Aorta (tissue), 5 donors: ENCODE measurements at places on chromosomes 16 and 17.

DNA sequence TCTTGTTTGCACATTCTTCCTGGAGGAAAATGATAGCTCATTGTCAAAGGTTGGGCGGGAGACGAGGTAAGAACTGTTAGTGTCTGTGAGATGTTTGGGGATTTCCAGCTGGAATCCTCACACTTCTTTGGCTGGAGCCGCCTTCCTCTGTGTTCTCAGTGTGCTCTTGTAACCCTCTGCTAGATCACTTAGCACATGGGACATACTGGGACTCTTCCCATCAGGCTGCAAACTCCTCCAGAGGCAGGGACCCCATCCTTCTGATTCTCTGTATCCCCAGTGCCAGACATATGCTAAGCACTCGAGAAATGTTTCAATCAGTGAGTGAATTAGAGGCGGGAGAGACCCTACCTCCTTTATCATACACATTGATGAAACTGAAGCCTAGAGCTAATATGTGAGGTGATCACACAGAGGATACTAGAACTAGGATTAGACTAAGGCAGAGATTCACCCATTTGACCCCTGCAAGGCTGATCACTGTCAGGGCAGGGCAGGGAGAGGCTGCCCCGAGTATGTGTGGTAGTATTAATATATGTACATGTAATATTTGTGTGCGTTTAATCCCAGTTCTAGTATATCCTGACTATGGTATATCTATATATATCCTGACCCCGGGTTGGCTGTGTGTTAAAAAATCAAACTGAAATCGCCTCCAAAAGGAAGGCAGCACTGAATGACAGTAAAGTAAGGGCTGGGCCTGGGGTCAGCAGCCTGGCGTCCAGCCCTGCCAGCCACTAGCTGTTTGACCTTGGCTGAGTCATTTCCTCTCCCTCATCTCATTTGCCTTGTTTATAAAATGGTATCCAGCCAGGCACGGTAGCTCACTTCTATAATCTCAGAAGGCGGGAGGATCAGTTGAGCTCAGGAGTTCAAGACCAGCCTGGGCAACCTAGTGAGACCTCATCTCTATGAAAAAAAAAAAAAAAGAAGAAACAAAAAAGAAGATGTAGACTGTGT, 75.5 kb upstream of the TBX2 start:
- peaks cover 3% of the 10 kb centered on the region for H3K4me1 ChIP-seq
- no peak overlapping the region for H3K4me3 ChIP-seq
- no peaks in the 10 kb centered on the region for H3K27me3 ChIP-seq
- H3K27ac ChIP-seq = no peak overlapping the region
- no peaks in the 10 kb centered on the region for H3K36me3 ChIP-seq
- DNase-seq = no peak

DNA sequence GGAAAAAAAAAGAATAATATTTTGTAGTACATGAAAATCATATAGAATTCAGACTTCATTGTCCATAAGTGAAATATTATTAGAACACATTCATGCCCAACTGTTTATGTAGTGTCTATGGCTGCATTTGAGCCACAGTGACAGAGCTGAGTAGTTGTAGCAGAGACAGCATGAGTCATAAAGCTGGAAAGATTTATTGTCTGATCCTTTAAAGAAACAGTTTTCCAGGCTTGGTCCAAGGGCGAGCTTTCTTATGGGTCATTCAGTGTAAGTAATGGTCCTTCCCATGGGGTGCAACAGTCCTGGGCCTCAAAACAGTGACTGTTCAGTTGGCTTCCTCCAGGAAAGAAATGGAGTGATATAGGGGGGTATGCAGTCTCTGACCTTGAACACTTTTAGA, 260.2 kb downstream of the HS3ST4 start:
- H3K27ac ChIP-seq = no peak overlapping the region
- no peaks in the 10 kb centered on the region for H3K36me3 ChIP-seq
- DNase-seq = no peak

- no peak overlapping the region for H3K4me3 ChIP-seq
- no peaks in the 10 kb centered on the region for H3K27me3 ChIP-seq
- no peaks in the 10 kb centered on the region for H3K4me1 ChIP-seq
- DNase-seq = no peak
- no peak overlapping the region for H3K27ac ChIP-seq
These were observed 801 bp upstream of the OR4D2 start for GRCh38 chr17:58165981-58166380.

- no peak for DNase-seq
- no peaks in the 10 kb centered on the region for H3K36me3 ChIP-seq
- H3K4me1 ChIP-seq = no peaks in the 10 kb centered on the region
- no peak overlapping the region for H3K4me3 ChIP-seq
- no peak overlapping the region for H3K27ac ChIP-seq
- no peaks in the 10 kb centered on the region for H3K27me3 ChIP-seq
These were observed 192.9 kb downstream of the CCDC182 start for GRCh38 chr17:57552114-57552624.

DNA sequence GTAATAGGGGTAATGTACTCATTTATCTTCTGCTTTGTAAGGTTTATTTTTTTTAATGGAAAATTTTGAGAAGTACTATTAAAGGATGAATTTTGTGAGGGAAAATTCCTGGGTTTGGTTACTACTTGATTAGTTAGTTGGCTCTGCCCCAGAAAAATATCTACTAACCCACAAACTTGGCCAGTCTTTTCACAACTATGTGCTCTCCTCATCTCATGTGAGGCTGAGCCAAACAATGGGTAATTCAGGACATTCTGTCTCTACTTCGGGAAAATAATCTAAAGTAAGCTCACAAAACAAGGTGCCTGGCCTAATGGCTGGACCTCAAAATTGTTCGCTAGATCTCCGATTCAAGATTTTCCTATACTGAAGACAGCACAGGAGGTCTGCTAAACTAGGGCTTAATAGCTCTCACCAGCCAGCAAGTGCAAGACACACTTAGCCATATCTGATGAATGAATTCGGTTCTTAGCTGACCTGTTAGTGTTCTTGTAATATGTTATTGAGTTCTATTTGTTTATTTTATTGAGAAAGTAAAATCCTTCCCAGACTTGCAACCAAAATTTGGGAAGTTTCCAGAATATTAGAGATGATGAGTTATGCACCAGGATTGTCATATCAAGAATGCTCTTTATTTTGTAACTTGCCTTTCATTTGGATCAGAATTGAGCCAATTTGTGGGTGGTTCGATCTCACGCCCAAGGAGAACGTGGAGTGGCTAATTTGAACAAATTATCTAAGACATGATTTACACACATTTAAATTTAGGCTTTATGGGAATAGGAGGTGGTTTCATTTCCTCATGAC, 5.7 kb downstream of the KCNJ16 start:
- H3K27me3 ChIP-seq = no peaks in the 10 kb centered on the region
- H3K36me3 ChIP-seq = no peaks in the 10 kb centered on the region
- no peak overlapping the region for H3K4me3 ChIP-seq

- H3K27ac ChIP-seq = no peak overlapping the region
- no peak for DNase-seq
- H3K4me1 ChIP-seq = no peaks in the 10 kb centered on the region
These were observed 2.2 kb downstream of the KRT12 start for GRCh38 chr17:40864661-40865390.

GRCh38 chr16:64903770-64904169, 218.1 kb downstream of the CDH11 start:
- no peaks in the 10 kb centered on the region for H3K4me1 ChIP-seq
- H3K36me3 ChIP-seq = no peaks in the 10 kb centered on the region

- DNase-seq = no peak
- H3K4me3 ChIP-seq = no peak overlapping the region
- H3K27me3 ChIP-seq = no peaks in the 10 kb centered on the region
- H3K4me1 ChIP-seq = no peaks in the 10 kb centered on the region
- H3K27ac ChIP-seq = no peak overlapping the region
- no peaks in the 10 kb centered on the region for H3K36me3 ChIP-seq
These were observed 19.8 kb upstream of the ZFP90 start for GRCh38 chr16:68519225-68519745.

DNA sequence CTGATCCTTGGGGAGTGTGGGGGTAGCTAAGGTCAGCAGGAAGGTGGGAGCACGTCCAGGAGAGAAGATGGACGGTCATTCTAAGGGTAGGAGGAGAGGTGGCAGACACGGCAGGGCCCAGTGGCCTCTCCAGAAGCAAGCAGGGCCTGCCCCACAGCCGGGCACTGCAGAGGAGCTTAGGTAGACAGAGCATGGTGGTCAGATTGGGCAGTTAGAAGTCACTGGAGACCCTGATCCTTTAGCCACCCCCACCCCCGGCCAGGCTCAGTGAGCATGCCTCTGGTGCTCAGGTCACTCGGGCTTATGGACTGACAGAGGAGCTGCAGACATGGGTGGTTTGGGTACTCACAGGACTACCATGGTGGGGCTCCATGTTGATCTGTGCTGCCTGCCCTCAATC, 26.3 kb downstream of the NLRP1 start:
- no peaks in the 10 kb centered on the region for H3K27me3 ChIP-seq
- no peak overlapping the region for H3K27ac ChIP-seq
- no peak for DNase-seq
- no peaks in the 10 kb centered on the region for H3K36me3 ChIP-seq
- H3K4me3 ChIP-seq = no peak overlapping the region
- no peaks in the 10 kb centered on the region for H3K4me1 ChIP-seq

GRCh38 chr16:73172241-73172972, 124.5 kb upstream of the ZFHX3 start:
- H3K36me3 ChIP-seq = no peaks in the 10 kb centered on the region
- H3K27ac ChIP-seq = peak overlapping the region; percentile 94
- peak; percentile 93 for DNase-seq
- no peaks in the 10 kb centered on the region for H3K4me1 ChIP-seq

DNA sequence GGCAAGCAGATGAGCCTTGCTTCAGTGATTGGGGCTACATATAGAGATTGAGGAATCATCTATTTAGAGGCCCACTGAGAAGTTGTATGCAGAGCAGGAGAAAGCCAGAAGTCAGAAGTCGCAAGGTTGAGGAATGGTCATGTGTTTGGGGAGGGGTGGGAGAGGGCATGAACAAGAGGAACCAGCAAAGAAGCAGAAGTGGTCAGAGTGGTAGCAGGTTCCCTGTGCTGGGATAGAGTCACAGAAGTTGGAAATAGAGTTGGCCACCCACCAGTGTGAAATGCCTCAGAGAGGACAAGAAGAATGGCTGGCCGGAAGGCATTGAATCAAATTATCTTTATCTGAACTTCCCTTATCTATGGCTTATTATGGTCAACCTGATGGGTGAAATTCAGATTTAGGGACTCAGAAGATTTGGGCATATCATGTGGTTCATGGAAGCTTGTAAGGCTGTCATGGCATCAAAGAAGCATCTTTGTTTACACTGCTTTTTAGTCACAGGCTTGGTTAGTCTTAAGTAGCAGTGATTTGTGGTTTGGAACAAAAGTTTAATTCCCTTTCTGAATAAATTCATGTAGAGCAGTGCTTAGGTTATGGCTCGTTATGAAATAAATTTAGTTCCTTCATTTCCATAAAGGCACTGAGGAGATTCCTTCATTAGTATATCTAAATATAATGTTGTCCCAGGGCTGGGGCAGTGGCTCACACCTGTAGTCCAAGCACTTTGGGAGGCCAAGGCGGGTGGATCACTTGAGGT, 19.7 kb downstream of the MAP3K3 start:
- H3K27me3 ChIP-seq = no peaks in the 10 kb centered on the region
- no peak for DNase-seq
- H3K4me3 ChIP-seq = no peak overlapping the region
- peaks cover 1% of the 10 kb centered on the region for H3K36me3 ChIP-seq

GRCh38 chr17:78442648-78443218, 64.3 kb downstream of the PGS1 start:
- H3K4me3 ChIP-seq = no peak overlapping the region
- H3K4me1 ChIP-seq = no peaks in the 10 kb centered on the region
- DNase-seq = peak; percentile 84
- no peaks in the 10 kb centered on the region for H3K27me3 ChIP-seq

DNA sequence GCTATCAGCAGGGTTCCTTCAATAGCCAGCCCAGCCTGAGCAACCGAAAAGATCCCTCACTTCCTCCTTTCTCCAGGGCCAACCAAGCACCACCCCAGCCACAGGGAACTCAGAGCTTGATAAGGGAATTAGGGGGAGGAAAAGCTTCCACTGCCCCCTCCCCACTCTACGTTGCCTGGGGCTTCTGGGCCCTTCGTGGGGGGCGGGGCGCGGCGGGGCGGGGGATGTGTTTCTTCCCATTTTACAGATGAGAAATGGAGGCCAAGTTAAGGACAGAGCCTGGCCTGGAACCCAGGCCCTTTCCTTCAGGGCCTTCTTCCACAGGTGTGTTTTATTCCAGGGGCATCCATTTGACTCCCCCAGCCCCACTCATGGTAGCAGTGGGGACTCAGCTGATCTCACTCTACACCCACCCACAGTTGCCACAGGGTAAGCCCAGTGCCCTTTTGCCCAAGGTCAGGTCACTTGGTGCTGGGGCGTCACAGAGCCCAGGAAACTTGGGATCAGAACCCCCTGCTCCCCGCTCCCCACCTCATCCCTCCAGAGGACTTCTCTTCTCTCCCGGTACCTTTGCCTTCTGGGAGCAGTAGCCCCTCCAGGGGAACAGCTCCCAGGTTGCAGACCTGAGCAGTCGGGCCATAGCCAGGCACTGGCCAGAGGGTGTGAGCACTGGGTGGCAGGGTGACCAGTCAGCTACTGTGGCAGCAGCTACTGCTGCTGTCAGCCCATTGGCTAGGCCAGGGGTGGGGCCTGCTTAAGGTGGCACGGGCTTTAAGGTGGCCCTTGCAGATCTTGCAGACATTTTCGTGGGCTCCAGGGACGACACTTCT, at the start of gene LDHD:
LDHD (minus strand) TSS at position 700 of the 830 bp plus-strand sequence; CDS start at position 640, 60 bp downstream.
- H3K36me3 ChIP-seq = no peaks in the 10 kb centered on the region
- no peak within 1 kb of the TSS for H3K27ac ChIP-seq
- H3K27me3 ChIP-seq = no peaks in the 10 kb centered on the region
- DNase-seq = peak; percentile 94
- H3K4me3 ChIP-seq = peak within 1 kb of the TSS; percentile 41
- H3K4me1 ChIP-seq = no peaks in the 10 kb centered on the region

- DNase-seq = no peak
- peaks cover 2% of the 10 kb centered on the region for H3K36me3 ChIP-seq
- H3K4me3 ChIP-seq = no peak overlapping the region
- H3K27ac ChIP-seq = no peak overlapping the region
These were observed 71.3 kb downstream of the TMC6 start for GRCh38 chr17:78057113-78057740.

DNA sequence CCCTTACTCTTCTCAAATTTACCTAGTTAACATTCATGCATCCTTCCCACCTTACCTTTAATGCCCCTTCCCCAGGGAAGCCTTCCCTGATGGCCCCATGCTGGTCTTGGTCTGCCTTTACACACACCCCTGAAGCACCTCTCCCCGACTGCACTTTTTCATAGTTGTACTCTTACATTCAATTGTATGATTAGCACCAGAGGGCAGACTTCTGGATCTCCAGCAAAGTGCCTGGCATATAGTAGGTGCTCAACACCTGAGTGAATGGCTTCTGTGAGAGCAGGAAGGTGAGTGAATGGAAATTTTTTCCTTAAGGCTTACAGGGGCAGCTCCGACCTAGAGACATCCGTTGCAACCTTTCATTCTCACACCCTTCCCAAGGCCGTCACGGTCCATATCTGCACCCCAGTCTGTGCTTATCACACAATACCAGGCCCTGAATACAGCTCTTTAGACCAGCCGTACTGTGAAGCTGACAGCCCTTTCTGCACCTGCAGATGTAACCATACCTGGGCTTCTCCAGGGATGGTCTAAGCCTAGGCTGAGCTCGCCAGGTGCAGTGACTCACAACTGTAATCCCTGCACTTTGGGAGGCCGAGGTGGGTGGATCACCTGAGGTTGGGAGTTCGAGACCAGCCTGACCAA, 4.4 kb downstream of the PGAP3 start:
- H3K4me3 ChIP-seq = no peak overlapping the region
- no peak for DNase-seq
- H3K36me3 ChIP-seq = no peaks in the 10 kb centered on the region
- H3K27me3 ChIP-seq = no peaks in the 10 kb centered on the region
- no peak overlapping the region for H3K27ac ChIP-seq

GRCh38 chr17:40113907-40114245, 7.9 kb upstream of the MSL1 start:
- peak overlapping the region; percentile 64 for H3K27ac ChIP-seq
- H3K4me1 ChIP-seq = peaks cover 4% of the 10 kb centered on the region
- no peaks in the 10 kb centered on the region for H3K27me3 ChIP-seq
- no peak for DNase-seq
- no peaks in the 10 kb centered on the region for H3K36me3 ChIP-seq
